ENCODE measurements at places on chromosomes 1 and 21.

DNA sequence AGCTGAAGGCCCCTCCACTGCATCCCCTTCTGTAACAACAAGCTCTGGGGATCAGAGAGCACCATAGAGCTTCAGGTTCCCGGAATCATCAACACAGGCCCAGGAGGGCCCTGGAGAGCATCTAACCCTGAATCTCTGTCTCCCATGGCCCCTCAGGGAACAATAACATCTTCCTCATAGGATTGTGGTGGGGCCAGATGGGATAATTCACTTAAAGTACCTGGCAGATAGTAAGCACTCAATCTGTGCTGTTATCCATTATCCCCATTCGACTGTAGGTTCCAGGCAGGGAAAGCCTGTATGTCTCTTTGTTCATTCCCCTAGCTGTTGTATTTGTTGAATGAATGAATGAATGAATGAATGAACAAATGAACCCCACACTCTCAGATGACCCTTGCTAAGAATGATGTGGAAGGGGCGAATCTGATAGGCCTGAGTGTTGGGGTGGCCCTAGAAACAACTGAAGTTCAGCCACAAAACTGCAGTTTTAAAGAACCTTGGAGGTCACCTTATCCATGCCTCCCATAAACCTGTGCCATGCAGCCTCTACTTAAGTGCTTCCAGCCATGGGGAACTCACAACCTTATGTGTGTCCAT, 14.5 kb downstream of the LAPTM5 start:
- DNase-seq, result no peak

GRCh38 chr1:60034999-60035398, 38.6 kb downstream of the C1orf87 start:
- DNase-seq, result peak; percentile 8

DNA sequence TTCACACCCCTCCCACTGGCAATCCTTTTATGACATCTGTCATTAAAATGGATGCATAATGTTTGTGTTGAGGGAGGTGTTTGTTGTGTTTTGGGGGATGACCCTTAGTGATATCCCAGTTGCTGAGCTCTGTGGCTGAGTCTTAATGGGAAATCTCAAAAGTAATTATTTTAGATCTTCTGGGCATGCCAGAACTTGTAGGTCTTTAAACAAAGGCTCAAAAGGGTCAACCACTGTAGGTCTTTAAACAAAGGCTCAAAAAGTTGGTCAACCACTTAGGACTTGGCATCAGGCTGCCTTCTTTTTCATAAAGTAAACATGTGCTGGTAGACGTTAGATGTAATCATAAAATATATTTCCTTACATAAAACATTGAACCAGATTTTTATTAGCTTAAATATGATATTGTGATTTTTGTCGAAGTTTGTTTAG, 78.0 kb downstream of the CDC14A start:
- no peak for DNase-seq

- no peak for DNase-seq
Observed at GRCh38 chr1:229035748-229036082, 235.2 kb upstream of the RAB4A start.

DNA sequence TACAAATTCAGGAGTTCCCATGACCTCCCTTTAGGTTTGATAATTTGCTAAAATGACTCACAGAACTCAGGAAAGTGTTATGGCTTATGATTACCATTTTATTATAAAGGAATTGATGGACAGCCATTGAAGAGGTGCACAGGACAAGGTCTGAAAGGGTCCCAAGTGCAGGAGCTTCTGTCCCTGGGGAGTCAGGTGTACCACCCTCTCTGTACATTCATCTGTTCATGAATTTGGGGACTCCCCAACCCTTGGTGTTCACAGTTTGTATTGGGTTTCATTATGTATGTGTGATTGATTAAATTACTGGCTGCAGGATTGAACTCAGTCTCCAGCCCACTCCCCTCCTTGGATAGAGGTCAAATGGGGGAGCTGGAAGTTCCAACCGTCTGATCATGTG, 10.8 kb upstream of the IL10RB start:
- DNase-seq, result no peak

DNA sequence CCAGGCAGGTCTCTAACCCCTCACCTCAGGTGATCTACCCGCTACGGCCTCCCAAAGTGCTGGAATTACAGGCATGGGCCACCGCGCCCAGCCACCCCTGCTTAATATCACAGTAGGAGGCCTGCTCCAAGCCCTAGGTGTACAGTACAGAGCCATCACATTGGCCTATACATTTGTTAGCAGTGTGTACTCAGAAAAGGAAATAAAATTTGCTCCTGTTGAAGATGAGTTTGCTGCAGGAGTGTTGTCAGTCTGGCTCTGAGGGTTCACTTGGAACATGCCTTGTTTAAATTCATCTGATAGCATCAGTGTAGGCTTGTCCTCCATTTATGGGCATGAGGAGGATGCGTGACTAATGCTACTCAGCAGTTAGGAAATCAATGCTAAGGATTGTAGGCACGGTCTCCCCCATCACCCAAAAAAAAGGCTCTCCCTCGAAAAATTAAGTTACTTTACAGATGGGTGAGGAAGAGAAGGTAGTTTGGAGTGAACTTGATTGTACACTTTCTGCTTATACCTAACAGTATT, 4.6 kb upstream of the ENAH start:
- DNase-seq, result no peak

- peak; percentile 75 for DNase-seq
Observed at GRCh38 chr1:72282271-72283021, at the start of gene NEGR1. Gene NEGR1, minus strand, starts transcription at chr1:72282539.

DNA sequence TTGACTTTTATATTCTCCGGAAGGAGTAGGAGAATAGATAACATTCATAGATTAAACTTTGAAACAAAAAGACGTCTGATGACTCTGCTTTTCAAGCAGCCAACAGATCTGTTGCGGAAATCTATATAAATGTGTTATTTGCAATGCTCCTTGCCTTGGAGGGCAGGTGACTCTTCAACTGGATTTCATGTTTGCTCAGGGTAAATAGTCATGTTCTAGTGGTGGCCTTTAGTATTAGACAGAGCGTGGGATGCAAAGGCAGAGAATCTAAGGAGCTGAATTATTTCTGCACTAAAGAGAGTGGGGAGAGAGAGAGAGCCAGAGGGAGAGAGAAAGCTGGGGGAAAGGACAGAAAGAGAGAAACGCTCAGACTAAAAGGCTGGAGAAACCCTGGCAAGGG, 454.3 kb downstream of the AJAP1 start:
- no peak for DNase-seq

DNA sequence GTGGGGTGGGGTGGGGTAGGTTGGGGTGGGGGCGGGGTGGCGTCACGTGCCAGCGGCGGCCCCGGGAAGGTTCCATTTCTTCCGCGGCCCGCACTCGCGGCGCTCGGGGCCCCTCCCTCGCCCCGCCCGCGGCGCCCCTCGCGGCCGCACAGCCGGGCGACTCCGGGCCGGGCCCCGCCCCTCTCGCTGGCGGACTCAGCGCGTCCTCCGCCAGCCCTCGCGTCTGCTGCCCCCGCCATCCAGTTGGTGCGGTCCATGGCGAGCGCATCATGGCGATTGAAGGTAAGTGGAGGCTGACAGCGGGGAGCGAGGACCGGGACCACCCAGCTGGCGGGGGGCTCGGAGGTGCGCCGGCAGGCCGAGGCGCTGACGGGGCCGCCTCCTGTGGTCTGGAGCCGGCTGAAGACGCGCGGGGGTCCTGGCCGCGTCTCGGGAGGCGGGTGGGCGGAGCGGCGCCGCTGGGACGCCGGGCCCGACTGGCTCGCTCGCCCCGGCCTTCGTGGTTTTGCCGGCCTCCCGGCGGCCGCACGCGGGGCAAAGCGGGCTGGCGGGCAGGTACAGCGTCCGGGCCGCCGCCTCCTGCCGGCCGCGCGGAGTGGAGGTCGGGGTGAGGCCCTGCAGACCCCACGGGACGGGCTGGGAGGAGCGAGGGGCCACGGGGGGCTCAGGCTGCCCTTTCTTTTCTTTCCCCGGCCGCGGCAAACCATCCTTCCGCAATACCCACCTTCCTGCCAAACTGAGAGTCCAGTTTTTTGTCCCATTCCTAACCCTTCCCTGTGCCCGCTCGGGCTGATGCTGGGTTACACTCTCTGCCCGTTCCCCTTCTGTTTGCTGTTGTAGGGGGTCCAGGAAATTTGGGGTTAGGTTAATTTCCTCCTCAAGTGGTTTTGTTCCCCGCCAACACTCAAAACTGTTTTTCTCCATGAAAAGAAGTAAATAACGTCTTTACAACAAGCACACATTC, at the start of gene SYT14:
Gene SYT14 (plus strand): TSS at position 222 of the 964 bp plus-strand sequence. CDS start 48 bp downstream, at position 270.
- no peak for DNase-seq

- DNase-seq, result no peak
Observed at GRCh38 chr21:37870221-37870620, 46.0 kb downstream of the KCNJ6 start.

GRCh38 chr1:95994643-95995042, 726.9 kb upstream of the PTBP2 start:
- DNase-seq, result no peak

GRCh38 chr1:17005365-17005740, 6.4 kb downstream of the ATP13A2 start:
- DNase-seq, result no peak

- no peak for DNase-seq
Observed at GRCh38 chr21:32508558-32508957, 76.8 kb downstream of the TCP10L start.

- no peak for DNase-seq
Observed at GRCh38 chr1:112002514-112002913, 13.0 kb upstream of the KCND3 start.

- DNase-seq, result no peak
Observed at GRCh38 chr1:27399251-27400025, 7.0 kb downstream of the GPR3 start.

DNA sequence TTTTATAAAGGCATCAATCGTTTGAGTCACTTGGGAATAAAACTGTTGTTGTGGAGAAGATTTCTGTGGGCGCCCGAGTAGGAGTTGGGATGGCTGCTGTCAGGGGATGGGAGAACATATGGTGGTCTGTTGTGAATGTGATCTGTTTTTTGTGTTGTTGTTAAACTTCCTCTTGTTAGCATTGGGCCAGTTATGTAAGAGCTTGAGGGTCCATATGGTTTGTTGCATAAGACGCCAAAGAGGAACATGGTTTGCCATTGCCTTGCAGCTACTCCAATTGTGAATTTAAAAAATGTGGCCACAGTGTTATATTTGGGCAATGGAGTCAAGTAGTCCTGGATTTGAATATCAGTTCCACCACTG, 136.1 kb upstream of the JUN start:
- peak; percentile 73 for DNase-seq

- DNase-seq, result no peak
Observed at GRCh38 chr1:22258698-22259097, 115.8 kb upstream of the WNT4 start.

- DNase-seq, result no peak
Observed at GRCh38 chr1:10637834-10638558, 158.4 kb downstream of the CASZ1 start.

GRCh38 chr21:42524341-42525028, 10.8 kb downstream of the SLC37A1 start:
- DNase-seq, result no peak

GRCh38 chr1:208654241-208654640, 410.1 kb upstream of the PLXNA2 start:
- peak; percentile 49 for DNase-seq

GRCh38 chr1:24126018-24126671, 14.2 kb upstream of the MYOM3 start:
- no peak for DNase-seq
